ENCODE measurements at places on chromosomes 3 and 15. TPM values are rescaled to one million over a fixed set of nuclear protein-coding genes. Genes with fewer than 3 reads are reported as not detected.

MASP1 gene
- polyA plus RNA-seq = 8.2 TPM

GCSAM gene
- polyA plus RNA-seq = 3.6 TPM

GRCh38 chr3:167559924-167560323, 86.1 kb upstream of the SERPINI2 start:
- no peak for DNase-seq

- no peak for DNase-seq
These were observed 38.0 kb downstream of the ANP32A start for GRCh38 chr15:68782589-68783161.

- no peak for DNase-seq
These were observed 199.4 kb upstream of the PPP2R3A start for GRCh38 chr3:135766115-135766514.

DNA sequence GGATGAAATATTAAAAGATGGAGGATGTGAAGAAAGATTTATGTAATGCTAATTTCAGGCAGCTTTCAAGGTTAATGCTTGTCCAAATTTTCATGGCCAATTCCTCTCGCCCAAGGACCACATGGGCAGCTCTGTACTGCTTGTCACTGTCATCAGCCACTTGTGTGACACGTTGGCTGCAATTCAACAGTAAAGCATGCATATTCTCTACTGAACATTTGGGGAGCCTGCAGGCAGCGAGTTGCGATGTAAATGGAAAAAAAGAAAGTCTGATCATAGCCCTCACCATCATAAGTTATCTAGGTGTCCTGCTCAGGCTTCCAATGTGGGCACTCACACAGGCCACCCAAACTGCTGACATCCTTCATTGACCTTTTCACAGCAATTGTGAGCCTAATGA, 1026.8 kb upstream of the NR2F2 start:
- DNase-seq = no peak

DNA sequence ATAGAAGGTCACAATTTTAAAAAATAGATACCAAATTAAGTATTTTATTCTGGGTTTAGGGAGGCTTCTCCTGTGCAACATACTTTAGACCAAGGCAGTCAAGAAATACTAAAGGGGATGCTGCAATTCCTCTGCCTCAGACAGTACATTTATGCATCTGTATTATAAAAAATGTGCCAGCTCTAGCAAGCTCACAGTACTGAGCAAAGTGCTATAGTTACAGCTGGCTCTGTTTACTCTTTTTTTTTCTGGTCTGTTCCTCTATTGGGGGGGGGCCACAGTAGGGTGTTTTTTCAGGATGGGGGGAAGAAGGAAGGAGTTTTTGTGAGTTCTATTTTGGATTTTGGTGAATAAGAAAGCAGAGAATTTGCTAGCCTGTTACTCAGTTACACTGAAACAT, 185.0 kb downstream of the TIGIT start:
- no peak for DNase-seq

All from left renal cortex interstitium (tissue), 4 donors.